CD4-positive, alpha-beta T cell treated with Interleukin-4 for 1 hour (primary cell): ENCODE measurements at places on chromosomes 4 and X.

GRCh38 chr4:112519689-112520597 lies 4.0 kb upstream of the NEUROG2 start:
- no peak for DNase-seq

GRCh38 chr4:189001283-189001970 lies 862.2 kb downstream of the TRIML1 start:
- DNase-seq: no peak

GRCh38 chrX:4263030-4263803 lies 549.8 kb upstream of the PRKX start:
- DNase-seq: no peak

GRCh38 chr4:36841583-36842326 lies 402.8 kb upstream of the NWD2 start:
- DNase-seq: no peak

DNA sequence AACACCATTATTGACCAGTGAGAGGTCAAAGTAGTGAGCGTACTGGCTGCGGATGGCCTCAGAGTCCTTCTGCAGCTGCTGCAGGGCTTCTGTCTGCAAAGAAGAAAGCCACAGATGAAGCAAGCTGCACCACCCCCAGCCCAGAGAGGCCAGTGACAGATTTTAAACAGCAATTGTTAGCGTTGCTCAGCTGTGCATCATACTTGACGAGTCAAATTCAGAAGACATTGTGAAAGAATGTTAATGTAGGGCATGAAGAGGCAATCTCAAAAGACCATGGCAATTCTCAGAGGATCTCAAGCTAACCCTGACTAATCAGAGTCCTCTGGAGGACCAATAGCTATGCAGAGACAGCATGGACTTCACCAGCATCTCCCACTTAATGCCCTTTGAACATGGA lies 16.6 kb downstream of the DKC1 start:
- no peak for DNase-seq

DNA sequence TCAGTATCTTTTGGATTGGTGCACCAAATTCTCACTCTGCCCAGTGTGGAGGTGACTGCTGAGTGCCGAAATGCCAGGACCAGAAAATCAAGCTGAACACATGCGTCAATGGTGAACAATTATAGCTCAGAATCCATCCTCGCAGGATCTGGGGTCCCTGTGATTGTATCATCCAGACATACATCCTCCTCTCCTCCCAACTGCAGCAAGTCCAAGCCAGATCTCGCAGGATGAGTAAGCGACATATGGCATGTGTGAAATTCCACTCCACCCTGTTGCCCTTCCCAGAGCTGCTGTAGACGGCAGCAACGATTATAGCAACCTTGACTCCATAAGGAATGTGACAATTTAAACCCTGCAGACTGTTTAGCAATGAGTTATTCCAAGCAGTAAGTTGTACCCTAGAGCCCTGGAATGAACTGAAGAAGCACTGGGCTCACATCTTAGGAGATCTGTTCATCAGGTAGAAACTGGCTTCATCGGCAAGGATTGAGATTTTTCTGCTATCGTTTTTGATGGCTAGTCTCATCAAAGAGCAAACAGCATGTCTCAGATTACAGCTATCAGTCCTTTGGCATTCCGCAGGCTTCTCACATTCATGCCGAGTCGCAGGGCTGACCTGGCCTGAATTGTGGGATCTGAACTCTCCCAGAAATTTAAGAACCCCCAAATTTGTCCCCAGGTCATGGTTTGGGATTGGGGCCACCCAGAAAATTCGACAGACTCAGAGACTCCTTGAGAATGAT lies 35.5 kb upstream of the SORBS2 start:
- no peak for DNase-seq

GRCh38 chrX:152892999-152893891 lies 4.6 kb upstream of the ZNF185 start:
- no peak for DNase-seq

DNA sequence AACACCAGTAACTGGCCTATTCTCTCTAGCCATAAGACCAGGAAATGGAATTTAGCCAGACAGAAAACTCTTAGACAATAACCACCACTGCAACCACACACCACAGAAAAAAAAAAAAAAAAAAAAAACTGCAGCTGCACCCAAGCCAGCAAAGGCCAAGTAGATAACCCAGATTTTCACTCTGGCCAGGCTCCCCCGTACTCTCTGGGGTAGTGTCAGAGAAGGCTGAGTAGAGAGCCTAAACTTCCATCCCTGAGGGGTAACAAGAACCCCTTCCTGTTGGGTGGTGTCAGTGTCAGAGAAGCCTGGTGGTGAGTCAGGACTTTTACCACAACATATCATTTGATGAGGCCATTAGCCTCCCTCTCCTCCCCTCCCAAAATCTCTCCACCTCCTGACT lies 5.6 kb upstream of the DLG3 start:
- DNase-seq: no peak

- no peak for DNase-seq
Observed at GRCh38 chr4:85381968-85382367, 93.0 kb upstream of the ARHGAP24 start.
